Memory B cell (primary cell): ENCODE measurements at places on chromosomes 6 and 20.

DNA sequence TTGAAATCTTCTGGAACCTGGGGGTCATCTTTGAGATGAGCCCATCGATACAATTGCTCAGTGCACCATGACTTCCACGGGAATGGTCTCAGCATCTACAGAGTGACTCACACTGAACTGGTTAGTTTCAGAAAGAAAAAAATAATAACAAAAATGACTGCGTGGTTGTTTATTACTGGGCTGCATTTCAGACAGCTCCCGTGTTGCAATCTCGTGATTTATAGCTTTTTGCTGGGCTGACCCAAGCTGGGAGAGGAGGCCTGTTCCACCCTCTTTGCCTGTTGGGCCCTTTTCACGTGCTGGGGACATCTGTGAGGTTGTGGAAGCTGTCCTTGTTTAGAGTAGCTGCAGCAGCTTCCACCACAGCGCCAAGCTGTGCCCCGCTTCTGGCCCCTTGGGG lies 225.5 kb downstream of the BMP7 start:
- DNase-seq, result no peak

- no peak for DNase-seq
Observed at GRCh38 chr6:163176097-163176496, 238.4 kb upstream of the QKI start.

GRCh38 chr6:17813542-17813941 lies 106.8 kb upstream of the NUP153 start:
- DNase-seq, result no peak

- DNase-seq, result no peak
Observed at GRCh38 chr20:10540636-10541493, 105.8 kb downstream of the SLX4IP start.
